NCI-H1048 (cell line): ENCODE measurements at places on chromosomes 6 and 20.

DNA sequence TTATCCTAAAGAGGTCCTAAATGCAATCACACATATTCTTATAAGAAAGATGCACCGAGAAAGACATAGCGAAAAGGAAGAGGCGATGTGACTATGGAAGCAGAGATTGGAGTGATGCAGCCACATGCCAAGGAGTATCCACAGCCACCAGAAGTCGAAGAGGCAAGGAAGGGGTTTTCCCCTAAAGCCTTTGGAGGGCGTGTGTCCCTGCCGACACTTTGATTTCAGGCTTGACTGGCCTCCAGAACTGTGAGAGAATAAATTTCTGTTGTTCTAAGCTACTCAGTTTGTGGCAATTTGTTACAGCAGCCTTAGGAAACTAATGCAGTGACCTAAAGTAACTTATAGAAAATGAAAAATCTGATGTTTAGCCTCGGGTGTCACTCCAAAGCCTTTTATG lies 179.5 kb upstream of the CITED2 start:
- no peak for DNase-seq

GRCh38 chr6:36340618-36341454 lies 4.1 kb upstream of the BNIP5 start:
- no peak for DNase-seq

DNA sequence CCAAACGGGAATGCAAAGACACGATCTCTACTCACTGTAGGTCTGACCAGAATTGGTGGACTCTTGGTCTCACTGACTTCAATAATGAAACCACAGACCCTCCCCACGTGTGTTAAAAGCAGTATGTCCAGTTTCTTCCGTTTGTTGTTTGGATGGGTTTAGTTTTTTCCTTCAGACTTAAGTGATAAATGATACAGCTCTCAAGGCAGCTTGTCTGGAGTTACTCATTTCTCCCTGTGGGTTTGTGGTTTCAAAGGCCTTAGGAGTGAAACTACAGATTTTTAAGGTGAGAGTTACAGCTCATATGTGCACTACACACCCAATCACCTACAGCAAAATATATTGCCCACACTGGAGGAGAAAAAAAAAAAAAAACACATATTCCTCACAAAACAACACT lies 86.7 kb upstream of the STMND1 start:
- DNase-seq, result no peak

DNA sequence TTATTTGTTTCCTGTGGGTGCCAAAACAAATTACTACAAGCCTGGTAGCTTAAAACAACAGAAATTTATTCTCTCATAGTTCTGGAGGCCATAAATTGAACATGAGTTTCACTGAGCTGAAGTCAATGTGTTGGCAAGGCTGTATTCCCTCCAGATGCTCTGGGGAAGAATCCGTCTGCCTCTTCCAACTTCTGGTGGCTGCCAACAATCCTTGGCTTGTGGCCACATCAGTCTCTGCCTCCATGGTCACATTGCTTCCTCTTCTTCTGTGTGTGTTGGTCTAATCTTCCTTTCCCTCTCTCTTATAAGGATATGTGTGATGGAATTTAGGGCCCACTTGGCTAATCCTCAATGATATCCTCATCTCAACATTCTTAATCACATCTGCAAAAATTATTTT lies 92.8 kb upstream of the EPB41L1 start:
- no peak for DNase-seq

DNA sequence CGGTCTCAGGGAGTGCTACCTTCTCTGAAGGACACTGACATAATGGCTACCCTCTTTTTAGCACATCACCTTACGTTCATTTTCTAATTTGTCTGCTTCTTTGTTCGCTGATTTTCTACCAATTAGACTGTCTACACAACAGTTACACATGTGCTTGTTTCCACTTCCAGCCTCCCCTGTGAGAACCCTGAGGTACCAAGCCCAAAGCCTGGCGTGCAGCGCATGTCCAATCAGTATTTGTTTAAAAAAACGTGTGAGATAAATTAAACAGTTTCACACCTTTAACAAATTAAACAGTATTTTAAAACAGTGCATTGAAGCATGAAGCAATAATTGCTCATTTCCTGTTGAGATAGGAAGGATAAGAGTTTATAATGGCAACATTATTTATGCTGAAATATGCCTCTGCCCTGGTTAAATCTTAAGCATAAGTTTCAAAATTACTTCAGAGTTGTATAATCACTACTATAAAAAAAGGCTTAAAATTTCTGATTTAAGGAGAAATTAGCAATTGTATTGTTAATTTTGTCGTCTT lies 88.9 kb downstream of the MAP3K5 start:
- no peak for DNase-seq

- DNase-seq, result no peak
These were observed 231.0 kb upstream of the GMDS start for GRCh38 chr6:2476376-2476775.

GRCh38 chr6:107576852-107577251 lies 86.9 kb downstream of the SOBP start:
- no peak for DNase-seq

GRCh38 chr6:78749326-78749725 lies 118.0 kb upstream of the IRAK1BP1 start:
- DNase-seq, result no peak

- DNase-seq, result no peak
These were observed 22.8 kb upstream of the TAF4 start for GRCh38 chr20:62088258-62089127.

- no peak for DNase-seq
These were observed 48.4 kb downstream of the PHACTR2 start for GRCh38 chr6:143726015-143726647.

GRCh38 chr20:36917943-36918342 lies 33.6 kb downstream of the SAMHD1 start:
- DNase-seq, result no peak

DNA sequence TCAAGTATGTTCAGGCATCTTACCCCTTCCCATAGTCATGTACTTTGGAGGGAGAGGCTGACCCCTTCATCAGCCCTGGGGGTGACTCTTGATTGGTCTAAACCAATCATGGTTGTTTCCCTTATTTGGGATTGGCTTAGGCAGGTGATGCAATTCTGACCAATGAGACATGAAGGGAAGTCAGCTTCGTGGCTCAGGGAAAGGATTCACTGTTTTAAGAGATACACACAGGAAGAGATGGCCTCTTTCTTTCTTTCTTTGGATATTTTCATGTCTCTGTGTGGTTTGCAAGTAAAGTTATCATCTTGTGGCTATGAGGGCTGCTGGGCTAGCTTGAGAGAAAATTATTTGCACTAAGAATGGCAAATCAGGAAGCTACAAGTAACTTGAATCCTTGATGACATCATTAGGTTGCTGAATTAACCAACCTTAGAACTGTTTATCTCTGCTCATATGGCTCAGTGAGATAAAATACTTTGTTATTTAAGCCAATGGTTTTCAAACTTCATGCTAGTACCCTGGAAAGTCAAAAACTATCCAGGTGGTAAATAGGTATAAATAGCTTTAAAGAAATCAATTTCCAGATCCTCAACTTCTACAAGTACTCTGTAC lies 144.2 kb upstream of the CENPW start:
- DNase-seq, result no peak

DNA sequence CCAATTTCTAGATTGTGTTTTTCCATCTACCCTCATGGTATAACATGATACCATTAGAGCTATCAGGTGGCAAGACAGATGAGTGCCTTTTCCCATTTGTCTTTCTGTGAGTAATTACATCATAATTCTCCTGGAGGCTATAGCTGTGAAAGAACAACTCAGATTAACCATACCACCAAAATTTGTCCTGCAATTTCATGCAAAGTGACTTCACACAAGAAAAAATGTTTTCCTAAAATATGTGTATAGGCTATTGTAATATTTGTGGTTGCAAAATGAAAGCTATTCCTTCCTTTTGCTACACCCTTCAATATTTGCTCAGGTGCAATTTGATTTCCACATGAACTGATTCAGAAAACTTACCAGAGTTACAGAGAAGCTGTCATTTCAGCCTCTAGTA lies 547.7 kb upstream of the ID4 start:
- DNase-seq, result no peak

GRCh38 chr6:166815629-166816028 lies 140.7 kb downstream of the RNASET2 start:
- DNase-seq, result no peak

GRCh38 chr6:80217794-80218193 lies 111.3 kb downstream of the BCKDHB start:
- DNase-seq, result no peak

- DNase-seq, result no peak
These were observed 940 bp upstream of the HS3ST5 start for GRCh38 chr6:114343782-114344144.

DNA sequence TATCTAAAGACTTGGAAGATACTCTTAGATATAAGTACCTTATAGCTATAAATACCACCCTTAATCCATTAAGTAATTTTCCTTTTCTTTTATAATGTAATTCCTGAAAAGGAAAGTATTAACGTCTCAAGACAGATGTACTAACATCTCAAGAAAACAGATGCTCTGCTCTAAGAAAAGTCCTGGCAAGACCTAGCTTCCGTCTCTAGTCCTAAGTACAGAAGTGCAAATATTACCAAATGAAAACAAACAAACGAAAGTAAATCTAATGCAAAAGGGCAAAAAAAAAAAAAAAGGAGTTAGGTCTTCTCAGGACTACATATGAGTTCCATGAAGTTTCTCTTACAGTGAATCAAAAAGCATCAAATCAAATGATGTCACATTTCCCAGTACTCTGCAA lies 106.8 kb upstream of the PDE10A start:
- DNase-seq, result no peak

- DNase-seq, result no peak
These were observed 169.8 kb downstream of the ERMARD start for GRCh38 chr6:169921217-169921616.

DNA sequence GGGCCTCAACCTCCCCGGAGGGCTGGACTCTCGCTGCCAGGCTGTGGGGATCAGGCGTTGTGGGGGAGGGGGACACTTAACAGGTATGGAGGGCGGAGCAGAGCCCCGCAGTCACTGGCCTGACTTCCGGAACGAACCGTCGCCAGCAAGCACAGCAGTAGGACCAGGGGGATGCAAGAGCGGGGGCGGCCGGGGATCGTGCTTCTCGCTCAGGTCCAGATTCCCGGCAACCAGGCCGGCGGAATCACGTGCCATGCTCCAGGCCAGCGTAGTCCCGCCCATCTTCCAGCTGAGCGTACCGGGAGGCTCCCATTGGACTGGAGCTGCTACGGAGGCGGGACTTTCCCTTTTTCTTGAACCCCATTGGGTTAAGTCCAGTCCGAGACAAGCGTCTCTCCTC lies 10.0 kb upstream of the POU5F1 start:
- DNase-seq, result no peak

GRCh38 chr20:24934101-24934661 lies 14.9 kb upstream of the CST7 start:
- no peak for DNase-seq

GRCh38 chr6:132466952-132467351 lies 46.0 kb downstream of the STX7 start:
- DNase-seq, result no peak

DNA sequence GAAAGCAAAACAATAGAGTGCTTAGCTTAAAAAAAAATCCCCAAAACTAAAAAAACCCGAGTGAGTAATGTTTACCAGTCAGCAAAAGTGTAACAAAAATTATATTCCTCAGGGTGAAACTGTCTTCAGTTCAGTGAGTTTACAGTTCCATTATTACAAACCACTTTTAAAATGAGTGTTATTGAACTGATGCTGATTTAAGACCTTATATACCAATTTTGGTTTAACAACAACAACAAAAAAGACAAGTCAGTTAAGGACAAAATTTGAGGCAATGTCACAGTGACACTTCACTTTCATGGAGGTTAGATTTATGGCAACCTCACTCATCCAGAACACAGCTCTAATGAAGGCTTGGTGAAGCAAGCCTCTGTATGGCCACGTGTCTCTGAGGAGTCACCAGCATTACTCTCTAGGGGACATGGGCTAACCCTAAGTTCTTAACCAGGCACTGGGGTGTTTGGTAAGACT lies 630.8 kb downstream of the PHF3 start:
- DNase-seq, result no peak

DNA sequence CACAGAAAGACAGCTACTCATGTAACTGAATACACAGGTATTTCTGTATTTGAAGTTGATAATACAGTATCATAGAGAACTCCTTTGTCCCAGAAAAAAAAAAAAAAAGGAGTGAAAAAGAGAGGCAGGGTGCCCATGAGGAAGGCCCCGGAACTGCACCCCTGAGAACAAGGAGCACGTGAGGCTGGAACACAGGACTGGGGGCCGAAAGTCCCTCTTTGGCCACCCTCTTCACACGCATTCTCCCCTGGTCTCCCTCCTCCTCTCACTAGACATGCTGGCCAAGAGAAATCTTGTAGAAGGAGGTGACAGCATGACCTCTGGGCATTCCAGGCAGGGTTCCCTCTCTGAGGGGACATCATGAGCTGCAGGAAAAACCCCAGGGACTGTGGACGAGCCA lies 62.7 kb upstream of the TRAF3IP2 start:
- no peak for DNase-seq

DNA sequence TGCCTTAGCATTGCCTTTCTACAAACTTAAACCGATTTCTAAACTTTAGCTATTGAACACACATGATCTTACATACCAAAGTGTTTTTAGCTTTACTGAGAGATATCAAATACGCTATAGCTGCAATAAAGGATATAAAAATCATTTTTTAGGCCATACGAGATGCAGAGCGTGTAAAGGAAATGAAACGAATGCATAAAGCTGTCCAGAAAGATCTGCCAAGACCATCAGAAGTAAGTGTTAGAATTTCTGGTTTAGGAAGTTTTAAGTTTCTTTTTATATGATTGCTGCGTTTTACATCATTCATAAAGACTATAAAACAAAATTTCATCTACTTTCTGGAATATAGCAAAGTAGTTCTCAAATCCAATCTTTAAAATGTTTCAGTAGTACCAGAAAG lies 38.4 kb downstream of the CDC5L start:
- DNase-seq, result no peak

- DNase-seq, result no peak
These were observed 116.0 kb downstream of the GPR63 start for GRCh38 chr6:96721227-96721626.

GRCh38 chr6:57123111-57123510 lies 33.1 kb downstream of the ZNF451 start:
- no peak for DNase-seq

GRCh38 chr6:27812078-27812804 lies 100.0 kb downstream of the OR2B2 start:
- DNase-seq, result no peak

GRCh38 chr6:45991189-45991588 lies 24.5 kb downstream of the CLIC5 start:
- no peak for DNase-seq

- DNase-seq, result no peak
These were observed 37.5 kb upstream of the PHACTR3 start for GRCh38 chr20:59566631-59567524.

DNA sequence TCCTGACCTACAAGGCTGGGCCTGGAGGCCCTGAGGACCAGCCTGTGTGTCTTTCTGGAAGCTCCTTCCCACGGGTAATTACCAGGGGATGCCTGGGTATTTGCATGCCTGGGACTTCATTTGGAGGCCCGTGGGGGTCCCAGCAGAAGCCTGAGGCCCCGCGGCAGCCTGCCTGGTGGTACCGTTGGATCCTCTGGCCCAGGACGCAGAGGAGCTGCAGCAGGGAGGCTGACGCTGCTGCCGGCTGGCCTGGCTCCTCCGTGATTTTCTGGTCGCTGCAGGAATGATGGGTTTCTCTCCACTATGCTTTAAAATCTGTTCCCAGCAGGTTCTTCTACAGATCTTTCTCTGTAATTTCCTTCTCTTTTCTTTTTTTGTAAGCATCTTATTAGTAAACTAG lies 6.5 kb downstream of the CABLES2 start:
- no peak for DNase-seq

- no peak for DNase-seq
These were observed 16.5 kb upstream of the TINAG start for GRCh38 chr6:54291738-54292137.
